ENCODE measurements at places on chromosomes 2 and 18.

GRCh38 chr2:216216951-216217903 lies 108.1 kb downstream of the XRCC5 start:
- DNase-seq: no peak

DNA sequence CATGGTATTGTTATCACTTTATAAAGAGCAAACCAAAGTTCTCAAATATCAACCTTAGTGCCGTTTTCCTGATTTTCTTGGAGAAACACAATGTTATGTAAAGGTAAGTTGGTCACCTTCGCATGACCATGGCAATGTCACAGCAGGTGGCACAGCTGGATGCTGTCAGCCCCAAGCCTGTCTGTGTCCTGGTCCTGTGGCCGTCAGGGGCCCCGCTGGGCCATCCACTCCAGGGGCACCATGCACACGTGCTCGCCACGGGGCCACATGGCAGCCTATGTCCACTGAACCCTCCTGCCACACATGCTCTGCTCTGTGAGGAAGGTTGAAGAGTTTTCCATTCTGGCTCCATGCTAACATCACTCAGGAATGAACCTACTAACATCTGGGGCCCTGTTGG lies 85.9 kb downstream of the EIPR1 start:
- no peak for DNase-seq

DNA sequence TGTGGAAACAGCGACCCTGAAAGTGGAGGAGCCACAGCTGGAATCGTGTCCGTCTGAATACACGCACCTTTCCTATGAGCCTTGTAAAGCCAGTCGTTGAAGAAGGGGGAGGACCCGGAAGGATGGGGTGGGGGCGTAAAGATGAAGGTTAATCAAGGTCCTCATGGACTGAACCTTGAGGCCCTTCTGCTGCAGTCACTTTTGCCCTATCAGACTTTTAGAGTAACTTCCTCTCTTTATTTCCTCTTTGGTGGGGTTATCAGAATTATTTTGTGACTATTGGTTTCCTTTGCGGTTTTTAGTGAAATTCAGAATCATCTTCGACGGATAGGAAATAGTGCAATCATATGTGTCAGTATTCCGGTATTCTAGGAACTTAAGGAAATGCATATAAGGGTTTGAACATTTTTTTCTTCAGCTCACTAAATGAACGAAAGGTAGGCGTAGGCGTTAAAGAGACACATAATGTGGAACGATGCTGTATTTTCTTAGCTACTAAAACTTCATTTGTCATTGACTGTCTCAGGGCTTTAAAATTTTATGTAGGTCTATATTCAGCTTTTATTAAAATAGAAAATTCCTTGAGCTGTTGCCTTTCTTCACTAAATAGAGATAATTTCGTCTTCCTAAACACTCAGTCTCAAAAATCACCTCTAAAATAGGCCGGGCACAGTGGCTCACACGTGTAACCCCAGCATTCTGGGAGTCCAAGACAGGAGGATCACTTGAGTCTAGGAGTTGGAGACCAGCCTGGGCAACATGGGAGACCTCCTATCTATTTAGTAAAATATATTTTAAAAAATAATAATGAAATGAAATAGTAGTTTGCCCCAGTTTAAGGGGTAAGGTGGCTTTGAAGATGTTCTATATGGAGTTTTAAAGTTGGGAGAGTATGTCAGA lies 1.4 kb upstream of the YES1 start:
- no peak for DNase-seq

- no peak for DNase-seq
Measured at GRCh38 chr2:109582928-109583895, 30.6 kb downstream of the SEPTIN10 start.

DNA sequence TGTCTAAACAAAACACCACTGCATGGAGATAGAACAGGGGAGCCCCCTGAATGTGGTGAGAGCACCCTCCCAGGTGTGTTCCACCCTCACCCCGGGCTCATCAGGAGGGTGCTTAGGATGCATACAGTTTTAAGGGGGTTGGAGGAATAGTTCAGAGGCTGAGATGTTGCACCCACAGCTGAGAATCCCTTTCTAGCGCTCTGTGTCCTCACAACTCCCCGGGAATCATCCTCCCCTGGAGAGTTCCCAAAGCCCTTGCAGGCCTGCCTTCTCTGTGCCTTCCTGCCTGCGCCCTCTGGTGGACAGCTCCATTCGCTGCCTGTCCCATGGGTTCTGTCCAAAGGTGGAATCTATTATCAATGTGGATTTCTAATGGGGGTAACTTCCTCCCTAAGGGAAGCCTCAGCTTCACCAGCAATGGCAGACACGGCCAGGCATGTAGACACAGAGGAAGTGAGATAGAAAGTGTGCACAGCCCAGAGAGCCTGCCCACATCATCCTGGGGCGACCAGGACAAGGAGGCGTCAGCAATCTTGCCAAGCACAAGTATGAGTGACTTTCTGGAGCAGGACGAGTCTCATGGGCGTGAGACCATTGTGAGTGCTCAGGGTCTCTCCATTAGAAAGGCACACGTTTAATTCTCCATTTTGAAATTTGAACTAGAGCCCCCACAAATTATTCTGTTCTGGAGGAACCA lies 1.2 kb upstream of the UGT1A5 start:
- peak; percentile 64 for DNase-seq

Measured in stimulated activated CD8-positive, alpha-beta memory T cell treated with anti-CD3 and anti-CD28 coated beads, Interleukin-2, amount 100 ng/mL, for 48 hours (primary cell).